ENCODE measurements at places on chromosomes 2 and 18.

DNA sequence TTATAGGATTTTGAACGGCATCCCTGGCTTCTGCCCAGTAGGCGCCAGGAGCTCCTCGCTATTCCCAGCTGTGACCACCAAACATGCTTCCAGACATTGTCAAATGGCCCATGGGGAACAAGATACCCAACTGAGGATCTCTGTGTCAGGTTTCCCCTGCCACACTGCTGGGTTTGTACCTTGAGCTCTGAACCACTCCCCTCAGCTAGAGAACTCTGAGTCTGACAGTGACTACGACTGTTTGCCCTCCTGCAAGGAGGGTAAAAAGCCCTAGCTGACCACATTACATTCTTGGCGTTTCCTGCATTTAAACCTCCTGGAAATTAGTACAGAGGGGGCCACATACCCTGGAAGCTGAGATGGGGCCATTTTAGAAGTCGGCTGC is 12.4 kb downstream of the LRRFIP1 start:
- DNase-seq: no peak

DNA sequence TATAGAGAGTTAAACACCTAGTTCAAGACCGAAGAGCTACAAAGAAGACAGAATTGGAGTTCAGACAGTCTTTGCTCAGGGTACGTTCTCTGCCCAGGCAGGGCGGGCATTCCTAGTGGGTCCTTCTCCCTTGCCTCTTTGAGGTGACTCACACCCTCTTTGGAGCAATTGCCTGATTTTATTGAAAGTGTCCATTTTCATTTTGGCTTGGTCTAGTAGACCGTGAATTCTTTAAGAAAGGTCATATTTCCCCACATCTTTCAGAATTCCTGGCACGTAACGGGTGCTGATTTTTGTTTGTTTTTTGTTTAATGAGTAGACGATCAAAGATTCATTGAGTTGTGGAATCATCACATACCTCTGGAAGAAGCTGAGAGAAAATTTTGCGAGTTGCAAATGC is 871.5 kb downstream of the RNF144A start:
- no peak for DNase-seq

DNA sequence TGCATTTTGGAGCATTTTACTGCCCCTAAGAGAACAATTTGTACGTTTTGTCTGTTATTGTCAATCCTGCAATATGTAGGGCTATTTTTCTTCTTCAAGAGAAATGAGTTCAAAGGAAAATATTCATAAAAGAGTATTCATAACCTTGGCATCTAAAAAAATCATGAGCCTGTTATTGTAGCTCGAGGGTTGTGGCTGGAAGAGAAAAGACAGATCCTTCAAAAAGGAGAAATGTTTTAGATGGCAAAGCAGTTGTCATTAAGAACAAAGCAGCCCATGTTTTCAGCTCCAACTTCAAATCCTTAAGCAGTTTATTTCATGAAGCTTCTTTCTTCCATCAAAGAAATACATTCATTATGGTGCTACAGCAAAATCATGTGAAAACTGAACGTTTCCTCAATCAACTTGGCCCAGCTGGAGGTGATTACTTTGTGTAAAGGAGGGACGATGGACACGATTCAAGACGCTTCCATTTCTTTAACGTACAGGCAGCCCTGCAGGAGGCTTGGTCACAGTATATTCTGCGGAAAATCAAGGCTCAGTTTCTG is 31.4 kb downstream of the QPCT start:
- DNase-seq: no peak

- DNase-seq: no peak
Measured at GRCh38 chr2:221389421-221389820, 182.7 kb downstream of the EPHA4 start.

- no peak for DNase-seq
Measured at GRCh38 chr2:48530033-48530811, at the start of gene STON1. Gene STON1, plus strand, starts transcription at chr2:48530154. Its CDS starts 50,480 bp downstream, at chr2:48580634.

- DNase-seq: no peak
Measured at GRCh38 chr2:696999-697627, 19.9 kb upstream of the TMEM18 start.

- no peak for DNase-seq
Measured at GRCh38 chr18:74274700-74275099, 17.1 kb downstream of the CYB5A start.

Data from CD14-positive monocyte (primary cell).